ENCODE measurements at places on chromosomes 11 and 22. TPM values are rescaled to one million over a fixed set of nuclear protein-coding genes. Genes with fewer than 3 reads are reported as not detected.
A peak's percentile ranks its signal among the peaks of the same experiment; 100 is the strongest.

GRCh38 chr11:126545057-126545555, 189.6 kb downstream of the ST3GAL4 start:
- H3K36me3 ChIP-seq = no peaks in the 10 kb centered on the region
- H3K27me3 ChIP-seq = peaks cover 17% of the 10 kb centered on the region

- DNase-seq = no peak
- peak overlapping the region; percentile 23 for H3K4me3 ChIP-seq
- H3K4me1 ChIP-seq = peaks cover 29% of the 10 kb centered on the region
- no peaks in the 10 kb centered on the region for H3K27me3 ChIP-seq
- H3K36me3 ChIP-seq = no peaks in the 10 kb centered on the region
- no peak overlapping the region for H3K27ac ChIP-seq
Observed at GRCh38 chr11:78041843-78042440, 18.9 kb upstream of the KCTD14 start.

DNA sequence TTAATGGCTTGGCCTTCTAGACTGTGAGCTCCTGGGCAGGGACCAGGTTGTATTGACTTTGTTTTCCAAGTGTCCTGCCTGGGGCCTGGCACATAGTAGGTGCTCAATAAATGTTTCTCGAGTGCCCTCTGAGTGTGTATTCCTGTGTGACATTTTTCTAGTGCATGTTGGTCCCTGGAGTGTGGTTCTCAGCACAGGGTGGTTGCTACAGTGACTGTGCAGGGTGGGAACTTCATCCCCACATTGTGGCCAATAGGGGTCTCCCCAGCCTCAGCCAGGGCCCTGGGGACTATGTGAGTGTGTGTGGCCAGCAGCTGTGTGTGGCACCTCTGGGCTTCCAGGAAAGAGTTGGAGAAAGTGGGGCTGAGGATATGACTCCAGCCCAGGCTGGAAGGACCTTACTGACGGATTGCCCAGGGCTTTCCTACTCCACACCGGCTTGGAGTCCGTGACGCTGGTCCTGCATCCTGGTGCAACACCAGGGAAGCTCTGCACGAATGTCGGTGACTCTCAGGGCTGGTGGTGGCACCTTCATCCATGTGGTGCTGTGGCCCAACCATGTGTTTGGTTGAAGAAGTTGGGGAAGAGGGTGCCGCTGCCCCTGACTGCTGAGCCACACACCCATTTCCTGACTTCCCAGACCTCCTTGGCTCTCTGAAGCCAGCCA, 9.0 kb upstream of the MARK2 start:
- H3K27me3 ChIP-seq = no peaks in the 10 kb centered on the region
- no peaks in the 10 kb centered on the region for H3K4me1 ChIP-seq
- H3K36me3 ChIP-seq = peaks cover 2% of the 10 kb centered on the region
- no peak overlapping the region for H3K4me3 ChIP-seq
- H3K27ac ChIP-seq = no peak overlapping the region

DNA sequence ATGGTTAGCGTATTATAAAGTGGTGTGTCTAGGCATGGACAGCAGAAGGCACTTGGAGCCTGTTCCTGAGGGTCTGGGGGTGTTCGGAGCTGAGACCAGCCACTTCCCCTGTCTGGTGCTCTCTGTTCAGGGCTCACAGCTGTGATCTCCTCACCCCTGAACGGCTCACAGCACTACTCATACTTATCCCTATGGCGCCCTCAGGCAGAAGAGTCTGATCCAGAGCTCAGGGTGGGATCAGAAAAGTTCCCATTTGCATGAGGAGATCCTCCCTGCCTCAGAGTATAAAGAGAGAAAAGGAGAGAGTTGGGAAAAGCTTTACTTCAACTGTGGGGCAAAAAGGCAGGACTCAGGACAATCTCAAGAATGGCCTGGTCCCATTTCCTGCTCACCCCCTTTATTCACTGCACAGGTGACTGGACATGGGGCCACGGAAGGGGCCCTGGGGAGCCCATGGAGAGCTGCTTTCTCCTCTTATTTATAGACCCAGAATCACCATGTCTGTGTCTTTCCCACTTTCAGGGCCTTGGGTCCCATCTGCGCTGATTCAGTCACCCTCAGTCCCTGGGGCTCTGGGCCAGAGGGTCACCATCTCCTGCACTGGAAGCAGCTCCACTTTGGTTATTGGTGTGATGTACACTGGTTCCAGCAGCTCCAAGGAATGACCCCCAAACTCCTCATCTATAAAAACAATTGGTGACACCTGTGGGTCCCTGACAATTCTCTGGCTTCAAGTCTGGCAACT, 97.0 kb upstream of the TOP3B start:
- H3K4me1 ChIP-seq = no peaks in the 10 kb centered on the region
- no peak for DNase-seq
- peaks cover 57% of the 10 kb centered on the region for H3K27me3 ChIP-seq
- no peak overlapping the region for H3K27ac ChIP-seq
- H3K4me3 ChIP-seq = no peak overlapping the region

- H3K27ac ChIP-seq = no peak overlapping the region
- H3K4me1 ChIP-seq = peaks cover 17% of the 10 kb centered on the region
- no peaks in the 10 kb centered on the region for H3K36me3 ChIP-seq
- no peak for DNase-seq
- no peak overlapping the region for H3K4me3 ChIP-seq
- H3K27me3 ChIP-seq = peaks cover 6% of the 10 kb centered on the region
Observed at GRCh38 chr11:69968396-69969347, 109.4 kb upstream of the ANO1 start.

DNA sequence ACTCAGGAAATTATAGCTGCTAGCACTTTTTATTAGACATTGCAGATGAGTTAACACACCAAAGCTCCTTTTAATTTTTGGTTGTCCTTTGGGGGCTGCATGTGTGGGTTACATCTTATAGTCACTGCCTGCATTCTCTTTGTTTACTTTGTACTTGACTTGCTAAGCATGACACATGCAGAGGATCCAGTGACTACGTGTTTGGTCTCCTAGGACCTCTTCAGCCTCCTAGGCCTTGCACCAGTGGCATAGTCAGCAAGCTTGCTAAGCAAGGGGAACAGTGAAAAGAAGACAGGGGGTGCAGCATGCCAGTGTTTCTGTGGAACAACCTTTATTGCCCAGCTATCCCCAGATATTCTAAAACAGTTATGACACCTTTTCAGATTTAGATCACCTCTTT, 108.2 kb downstream of the PAX6 start:
- no peaks in the 10 kb centered on the region for H3K27me3 ChIP-seq
- H3K36me3 ChIP-seq = no peaks in the 10 kb centered on the region
- H3K4me3 ChIP-seq = no peak overlapping the region
- H3K4me1 ChIP-seq = no peaks in the 10 kb centered on the region
- no peak overlapping the region for H3K27ac ChIP-seq
- no peak for DNase-seq

Gene WNT11
- total RNA-seq = 0.12 TPM

Gene TBCEL
- total RNA-seq = 13.3 TPM

Gene SHISAL1
- total RNA-seq = not detected

All from activated T-cell treated with anti-CD3 and anti-CD28 coated beads, Interleukin-2, amount 50 U/mL, for 72 hours (primary cell).